ENCODE measurements at places on chromosomes 13 and 19. TPM values are rescaled to one million over a fixed set of nuclear protein-coding genes. Genes with fewer than 3 reads are reported as not detected.

MISP gene
- 20.8 TPM for total RNA-seq

GRCh38 chr13:25743421-25743820, 308.4 kb downstream of the SHISA2 start:
- H3K27me3 ChIP-seq, result peaks cover 3% of the 10 kb centered on the region
- H3K36me3 ChIP-seq, result no peaks in the 10 kb centered on the region
- DNase-seq, result no peak
- H3K27ac ChIP-seq, result no peak overlapping the region

ODAD3 gene
- 2.2 TPM for total RNA-seq

GRCh38 chr13:78742659-78743058, 83.7 kb upstream of the OBI1 start:
- H3K4me1 ChIP-seq, result peaks cover 5% of the 10 kb centered on the region
- H3K4me3 ChIP-seq, result no peak overlapping the region
- H3K27ac ChIP-seq, result no peak overlapping the region

PRR22 gene
- 5.2 TPM for total RNA-seq

DNA sequence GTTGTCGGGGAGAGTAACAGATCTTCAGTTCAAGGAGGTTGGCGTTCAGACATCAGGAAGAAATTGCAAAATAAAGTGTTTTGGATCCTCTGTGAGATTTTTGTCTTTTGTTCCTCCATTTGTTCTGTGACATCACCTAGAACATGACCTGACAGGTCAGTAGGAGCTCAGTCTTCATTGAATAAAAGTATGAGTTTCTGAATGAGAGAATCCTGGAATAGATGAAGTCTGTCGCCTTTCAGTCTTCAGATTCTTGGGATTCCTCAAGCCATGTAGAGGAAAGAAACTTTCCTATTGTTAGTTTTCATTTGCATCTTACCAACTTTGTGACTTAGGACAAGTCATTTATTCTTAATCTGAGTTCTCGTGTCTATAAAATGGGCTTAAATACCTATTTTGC, 14.4 kb downstream of the ARHGAP35 start:
- no peak overlapping the region for H3K4me3 ChIP-seq
- H3K36me3 ChIP-seq, result peaks cover 6% of the 10 kb centered on the region
- H3K27me3 ChIP-seq, result no peaks in the 10 kb centered on the region
- DNase-seq, result no peak

GRCh38 chr13:37608750-37609339, 10.3 kb upstream of the POSTN start:
- H3K27ac ChIP-seq, result no peak overlapping the region
- DNase-seq, result no peak
- no peak overlapping the region for H3K4me3 ChIP-seq
- H3K36me3 ChIP-seq, result no peaks in the 10 kb centered on the region
- H3K27me3 ChIP-seq, result peaks cover 3% of the 10 kb centered on the region

DNA sequence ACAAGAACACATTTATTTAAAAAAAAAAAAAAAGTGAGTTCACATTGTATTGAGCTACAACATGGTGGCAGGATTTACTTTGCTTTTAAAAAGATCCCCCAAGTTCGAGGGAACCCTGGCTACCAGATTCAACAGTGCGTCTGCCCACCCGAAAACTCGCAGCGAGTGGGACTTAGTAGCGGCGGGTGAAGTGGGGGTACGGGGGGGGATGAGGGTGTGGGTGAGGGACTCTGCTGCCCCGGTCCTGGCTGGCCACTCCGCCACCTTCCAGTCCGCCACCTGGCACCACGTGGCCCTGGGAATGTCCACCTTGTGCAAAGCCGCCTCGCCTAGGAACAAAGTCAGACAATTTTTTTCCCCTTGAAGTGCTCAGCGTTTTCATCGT, 19.3 kb upstream of the TINCR start:
- H3K4me3 ChIP-seq, result no peak overlapping the region
- no peaks in the 10 kb centered on the region for H3K27me3 ChIP-seq
- H3K27ac ChIP-seq, result no peak overlapping the region
- DNase-seq, result no peak
- peaks cover 6% of the 10 kb centered on the region for H3K4me1 ChIP-seq

DNA sequence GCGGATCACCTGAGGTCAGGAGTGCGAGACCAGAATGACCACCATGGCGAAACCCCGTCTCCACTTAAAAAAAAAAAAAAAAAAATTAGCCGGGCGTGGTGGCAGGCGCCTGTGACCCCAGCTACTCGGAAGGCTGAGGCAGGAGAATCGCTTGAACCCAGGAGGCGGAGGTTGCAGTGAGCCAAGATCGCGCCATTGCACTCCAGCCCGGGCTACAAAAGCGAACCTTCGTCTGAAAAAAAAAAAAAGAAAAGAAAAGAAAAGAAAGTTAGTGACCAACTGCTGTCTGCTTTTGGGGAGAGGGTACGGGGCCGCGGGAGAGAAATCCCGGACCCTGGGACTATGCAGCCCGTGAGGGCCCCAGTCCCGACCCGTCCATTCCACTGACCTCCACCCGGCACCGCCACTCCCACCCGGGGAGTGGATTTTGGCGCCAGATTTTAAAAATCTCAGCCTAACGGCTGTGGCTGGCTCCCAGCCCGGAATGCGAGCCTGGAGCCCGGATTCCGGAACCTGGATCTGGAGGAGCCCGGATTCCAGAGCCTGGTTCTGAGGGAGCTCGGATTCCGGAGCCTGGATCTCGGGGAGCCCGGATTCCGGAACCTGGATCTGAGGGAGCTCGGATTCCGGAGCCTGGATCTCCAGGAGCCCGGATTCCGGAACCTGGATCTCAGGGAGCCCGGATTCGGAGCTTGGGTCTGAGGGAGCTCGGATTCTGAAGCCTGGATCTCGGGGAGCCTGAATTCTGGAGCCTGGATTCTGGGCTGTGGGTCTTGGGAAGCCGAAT, 6.1 kb upstream of the LMNB2 start:
- peaks cover 9% of the 10 kb centered on the region for H3K4me1 ChIP-seq
- H3K36me3 ChIP-seq, result no peaks in the 10 kb centered on the region
- peak overlapping the region; percentile 77 for H3K4me3 ChIP-seq
- H3K27ac ChIP-seq, result peak overlapping the region; percentile 58
- DNase-seq, result no peak

DNA sequence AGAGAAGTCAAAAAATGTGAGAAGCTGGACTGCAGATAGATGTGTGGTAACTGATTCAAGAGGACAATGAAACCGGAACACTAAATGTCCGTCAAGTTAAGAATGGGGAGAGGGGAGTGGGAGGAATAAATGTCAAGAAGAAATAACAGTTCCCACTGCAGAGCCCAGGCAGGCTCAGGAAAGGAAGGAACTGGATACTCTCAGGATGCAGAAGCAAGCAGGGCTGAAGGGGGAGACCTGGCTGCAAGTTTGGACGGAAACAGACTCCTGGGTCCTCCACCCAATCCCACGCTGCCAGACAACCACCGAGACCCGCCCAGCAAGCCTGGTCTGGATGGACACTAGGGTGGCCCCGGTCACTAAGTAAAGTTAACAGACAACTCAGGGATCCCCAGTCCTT, 18.1 kb downstream of the TUBGCP3 start:
- H3K4me3 ChIP-seq, result no peak overlapping the region
- DNase-seq, result no peak
- no peaks in the 10 kb centered on the region for H3K27me3 ChIP-seq

DNA sequence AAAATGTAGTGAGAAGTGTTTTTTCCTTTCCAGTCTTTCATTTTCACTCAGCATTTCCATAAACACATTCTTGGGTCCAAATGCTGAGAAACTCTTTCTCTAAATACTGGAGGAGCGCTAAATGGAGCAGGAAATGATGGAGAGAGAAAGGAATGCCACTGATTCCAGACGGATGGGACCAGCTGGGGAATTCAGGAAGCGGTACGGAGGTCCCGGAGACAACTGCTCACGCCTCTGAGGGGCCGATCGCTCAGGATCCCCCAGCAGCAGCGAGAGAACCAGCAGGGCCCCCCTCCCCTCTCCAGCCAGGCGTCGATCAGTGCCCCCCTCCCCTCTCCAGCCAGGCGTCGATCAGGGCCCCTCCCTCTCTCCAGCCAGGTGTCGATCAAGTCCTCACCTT, 13.2 kb downstream of the RASA3 start:
- peaks cover 43% of the 10 kb centered on the region for H3K4me1 ChIP-seq
- peak overlapping the region; percentile 62 for H3K4me3 ChIP-seq
- peaks cover 8% of the 10 kb centered on the region for H3K27me3 ChIP-seq
- peaks cover 4% of the 10 kb centered on the region for H3K36me3 ChIP-seq
- peak; percentile 70 for DNase-seq

DNA sequence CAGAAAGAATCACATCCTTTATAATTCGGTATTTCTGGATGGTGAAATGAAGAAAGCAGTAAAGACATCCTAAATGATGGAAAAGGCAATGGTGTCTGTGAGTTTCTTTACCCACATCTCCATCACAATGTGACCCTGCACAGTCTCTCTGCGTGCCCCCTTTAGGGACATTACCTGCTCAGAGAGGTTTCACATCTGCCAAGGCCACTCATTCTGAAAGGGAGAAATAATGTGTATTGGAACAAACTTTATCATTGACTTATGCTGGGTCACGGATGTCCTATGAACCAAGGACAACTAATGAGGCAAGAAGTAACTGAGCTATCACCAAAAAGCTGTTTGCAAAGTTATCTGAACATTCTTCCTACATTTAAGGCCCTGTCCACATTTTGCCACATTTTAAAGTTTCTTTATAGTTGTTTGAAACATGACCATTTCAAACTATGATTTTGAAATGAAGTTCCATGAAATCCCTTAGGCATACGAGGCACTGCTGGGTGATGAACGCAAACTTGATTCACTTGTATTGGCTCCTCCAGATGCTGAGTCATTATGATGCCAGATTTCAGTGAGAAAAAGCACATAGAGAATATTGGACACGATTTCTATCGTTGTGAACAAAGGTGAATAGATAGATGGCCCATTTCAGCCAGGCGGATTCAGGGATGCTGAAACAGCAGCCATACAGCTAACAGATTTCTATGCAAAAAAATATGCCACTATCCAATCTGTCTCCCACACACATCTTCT, 63.5 kb upstream of the HMGB1 start:
- no peaks in the 10 kb centered on the region for H3K36me3 ChIP-seq
- peaks cover 7% of the 10 kb centered on the region for H3K4me1 ChIP-seq
- DNase-seq, result no peak
- no peak overlapping the region for H3K27ac ChIP-seq

DNA sequence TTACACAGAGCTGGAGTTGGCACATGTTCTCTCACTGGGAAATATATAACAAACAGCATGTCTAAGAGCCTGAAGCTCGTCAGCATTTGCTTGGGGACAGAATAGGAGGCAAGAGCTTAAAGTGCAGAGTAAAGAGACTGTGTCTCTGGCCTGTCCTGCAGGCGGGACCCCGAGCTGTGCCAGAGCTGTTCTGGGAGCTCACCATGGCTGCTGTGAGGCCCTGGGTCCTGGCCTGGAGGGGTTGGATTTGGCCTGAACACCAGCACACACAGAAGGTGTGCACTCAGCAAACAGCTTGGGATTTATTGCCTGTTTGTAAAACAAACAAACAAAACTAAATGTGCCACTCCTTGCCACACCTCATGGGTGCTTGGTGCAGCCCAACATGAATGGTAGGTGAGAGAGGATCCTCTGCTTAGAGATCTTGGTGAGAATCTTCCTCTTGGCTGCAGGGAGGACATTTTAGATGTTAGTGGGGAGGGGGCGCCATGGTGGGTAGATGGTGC, 60.9 kb downstream of the ERICH6B start:
- no peak overlapping the region for H3K27ac ChIP-seq
- no peaks in the 10 kb centered on the region for H3K36me3 ChIP-seq
- H3K27me3 ChIP-seq, result peaks cover 7% of the 10 kb centered on the region
- no peaks in the 10 kb centered on the region for H3K4me1 ChIP-seq

ZNF208 gene
- total RNA-seq, result not detected

DNA sequence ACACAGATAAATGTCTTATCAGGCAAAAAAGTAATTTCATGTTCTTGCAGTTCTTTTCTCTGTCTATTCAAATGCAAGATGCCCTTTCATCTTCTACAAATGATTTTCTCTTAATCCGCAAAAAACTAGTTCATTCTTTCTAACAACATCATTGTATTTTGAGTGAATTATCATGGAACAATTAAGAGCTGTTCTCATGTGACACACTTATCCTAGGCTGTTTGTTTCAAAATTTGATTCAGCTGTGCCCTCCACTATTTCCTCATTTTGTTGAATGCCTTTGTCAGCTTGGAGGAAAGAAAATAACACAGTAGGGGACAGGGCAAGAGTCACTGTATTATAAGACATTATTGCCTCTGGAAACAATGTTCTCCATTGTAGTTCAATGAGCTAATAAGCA, 396.9 kb downstream of the KCTD12 start:
- H3K4me1 ChIP-seq, result peaks cover 17% of the 10 kb centered on the region
- DNase-seq, result no peak
- no peaks in the 10 kb centered on the region for H3K27me3 ChIP-seq
- no peak overlapping the region for H3K4me3 ChIP-seq
- no peaks in the 10 kb centered on the region for H3K36me3 ChIP-seq
- no peak overlapping the region for H3K27ac ChIP-seq

DNA sequence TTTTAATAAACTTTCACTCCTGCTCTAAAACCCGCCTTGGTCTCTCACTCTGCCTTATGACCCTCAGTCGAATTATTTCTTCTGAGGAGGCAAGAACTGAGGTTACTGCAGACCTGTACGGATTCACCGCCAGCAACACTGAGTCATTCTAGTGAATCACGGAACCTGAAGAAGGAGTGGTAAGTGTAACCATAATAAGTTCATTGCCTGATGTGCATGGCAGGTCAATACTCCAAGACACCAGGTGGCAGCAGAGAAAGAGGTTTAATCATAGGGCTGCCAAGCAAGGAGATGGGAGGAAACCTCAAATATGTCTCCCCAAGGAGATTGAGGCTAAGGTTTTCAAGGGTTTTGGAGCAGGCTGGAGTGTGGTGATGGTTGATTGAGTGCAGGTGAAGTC, 204.3 kb upstream of the IPO5 start:
- no peak overlapping the region for H3K27ac ChIP-seq
- H3K27me3 ChIP-seq, result peaks cover 5% of the 10 kb centered on the region
- DNase-seq, result no peak
- H3K36me3 ChIP-seq, result no peaks in the 10 kb centered on the region
- peaks cover 5% of the 10 kb centered on the region for H3K4me1 ChIP-seq

DNA sequence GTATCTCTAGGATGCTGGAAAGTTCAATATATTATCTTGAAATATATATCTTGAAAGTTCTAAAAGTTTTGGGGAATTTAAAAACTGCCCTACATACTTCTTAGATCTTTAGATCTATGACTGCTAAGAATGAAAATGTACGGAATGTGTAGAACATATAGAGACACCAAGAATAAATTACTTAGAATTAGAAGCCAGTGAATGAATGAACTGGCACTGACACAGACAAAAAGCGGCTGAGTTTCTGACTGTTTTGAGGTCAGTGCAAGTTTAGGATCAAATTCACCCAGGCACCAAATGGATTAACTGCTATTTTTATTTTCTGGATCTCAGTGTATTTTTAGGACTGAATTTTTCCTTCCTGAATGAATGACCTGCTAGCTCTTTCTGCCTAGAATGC, 411.2 kb downstream of the KCTD12 start:
- peaks cover 18% of the 10 kb centered on the region for H3K4me1 ChIP-seq
- H3K27me3 ChIP-seq, result peaks cover 13% of the 10 kb centered on the region
- H3K36me3 ChIP-seq, result no peaks in the 10 kb centered on the region
- no peak for DNase-seq
- no peak overlapping the region for H3K27ac ChIP-seq

LGALS7B gene
- not detected for total RNA-seq

RGL3 gene
- total RNA-seq, result 44.8 TPM
